Pulmonary artery endothelial cell (primary cell): ENCODE measurements at places on chromosomes 4 and X. TPM values are rescaled to one million over a fixed set of nuclear protein-coding genes. Genes with fewer than 3 reads are reported as not detected.

The IL2RG gene
- total RNA-seq = not detected in 2 replicates

The PNCK gene
- total RNA-seq = not detected in 2 replicates

The TLR10 gene
- not detected in 2 replicates for total RNA-seq

The H2BW2 gene
- not detected in 2 replicates for total RNA-seq

The TEC gene
- 0.13 and 0.81 TPM in 2 replicates for total RNA-seq

The CPLX1 gene
- 0.13 and 0.14 TPM in 2 replicates for total RNA-seq
